ENCODE measurements at places on chromosomes 13 and 19.

GRCh38 chr19:13165162-13165997 lies 15.2 kb downstream of the IER2 start:
- no peak for DNase-seq

- no peak for DNase-seq
Observed at GRCh38 chr13:98443329-98443728, 133.6 kb downstream of the STK24 start.

DNA sequence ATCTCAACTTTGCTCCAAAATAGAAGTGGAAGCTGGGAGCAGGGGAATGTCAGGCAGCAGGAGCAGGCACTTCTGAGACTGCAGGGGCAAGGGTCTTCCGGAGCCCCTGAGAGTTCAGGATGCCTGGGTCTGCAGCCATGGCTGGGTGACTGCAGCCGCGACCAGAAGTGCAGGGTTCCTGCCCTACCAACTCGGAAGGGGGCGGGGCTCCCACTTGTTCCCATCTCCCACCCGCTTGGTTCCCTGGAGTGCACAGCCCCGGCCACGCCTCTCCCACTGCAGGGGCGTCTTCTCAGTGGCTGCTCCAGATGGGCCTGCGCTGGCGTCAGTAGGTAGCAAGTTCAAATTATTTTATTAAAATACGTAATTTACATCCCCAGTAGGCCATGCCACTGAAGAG lies 1631.7 kb downstream of the OLFM4 start:
- DNase-seq: no peak

DNA sequence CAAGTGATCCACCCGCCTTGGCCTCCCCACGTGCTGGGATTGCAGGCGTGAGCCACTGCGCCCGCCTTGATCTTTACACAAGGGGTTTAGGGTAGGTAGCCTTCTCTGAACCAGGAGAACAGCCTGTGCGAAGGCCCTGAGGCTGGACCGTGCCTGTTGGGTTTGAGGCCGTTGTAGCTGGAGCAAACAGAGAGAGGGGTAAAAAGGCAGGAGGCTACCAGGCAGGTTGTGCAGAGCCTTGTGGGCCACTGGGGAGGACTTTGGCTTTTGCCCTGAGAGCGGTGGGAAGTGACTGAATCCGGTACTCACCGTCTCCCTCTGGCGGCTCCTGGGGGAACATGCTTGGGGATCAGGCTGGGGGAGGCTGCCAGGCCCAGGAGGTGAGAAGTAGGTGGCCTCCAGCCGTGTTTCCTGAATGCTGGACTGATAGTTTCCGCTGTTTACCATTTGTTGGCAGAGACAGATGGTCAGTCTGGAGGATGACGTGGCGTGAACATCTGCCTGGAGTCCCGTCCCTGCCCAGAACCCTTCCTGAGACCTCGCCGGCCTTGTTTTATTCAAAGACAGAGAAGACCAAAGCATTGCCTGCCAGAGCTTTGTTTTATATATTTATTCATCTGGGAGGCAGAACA lies 24.6 kb downstream of the SPC24 start:
- DNase-seq: peak; percentile 33

- DNase-seq: no peak
Observed at GRCh38 chr19:10625003-10625761, at the start of gene SLC44A2. Gene SLC44A2 (plus strand): TSS chr19:10625553. CDS start chr19:10625634, 81 bp downstream.

GRCh38 chr13:41085961-41086585 lies 24.8 kb downstream of the WBP4 start:
- DNase-seq: no peak

- no peak for DNase-seq
Observed at GRCh38 chr13:112545856-112546255, 42.1 kb downstream of the TUBGCP3 start.

DNA sequence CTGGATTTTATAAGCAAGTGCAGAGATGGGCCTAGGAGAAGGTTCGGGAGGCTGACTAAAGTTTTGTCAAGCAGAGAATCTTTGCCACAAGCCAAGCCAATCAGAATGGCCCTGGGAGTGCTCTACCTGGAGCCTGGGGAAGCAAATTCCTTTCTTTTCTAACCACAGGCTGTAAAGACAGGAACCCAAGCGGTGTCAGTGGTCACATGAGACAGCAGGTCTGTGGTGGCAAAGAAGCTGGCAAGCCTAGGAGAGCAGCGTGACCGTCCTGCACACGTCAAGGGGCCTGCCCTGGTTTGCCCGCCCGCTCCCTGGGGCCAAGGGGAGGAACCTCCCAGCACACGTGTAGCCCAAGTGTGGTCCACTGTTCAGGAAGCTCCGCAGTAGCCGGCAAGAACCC lies 90.8 kb downstream of the IPO5 start:
- no peak for DNase-seq

DNA sequence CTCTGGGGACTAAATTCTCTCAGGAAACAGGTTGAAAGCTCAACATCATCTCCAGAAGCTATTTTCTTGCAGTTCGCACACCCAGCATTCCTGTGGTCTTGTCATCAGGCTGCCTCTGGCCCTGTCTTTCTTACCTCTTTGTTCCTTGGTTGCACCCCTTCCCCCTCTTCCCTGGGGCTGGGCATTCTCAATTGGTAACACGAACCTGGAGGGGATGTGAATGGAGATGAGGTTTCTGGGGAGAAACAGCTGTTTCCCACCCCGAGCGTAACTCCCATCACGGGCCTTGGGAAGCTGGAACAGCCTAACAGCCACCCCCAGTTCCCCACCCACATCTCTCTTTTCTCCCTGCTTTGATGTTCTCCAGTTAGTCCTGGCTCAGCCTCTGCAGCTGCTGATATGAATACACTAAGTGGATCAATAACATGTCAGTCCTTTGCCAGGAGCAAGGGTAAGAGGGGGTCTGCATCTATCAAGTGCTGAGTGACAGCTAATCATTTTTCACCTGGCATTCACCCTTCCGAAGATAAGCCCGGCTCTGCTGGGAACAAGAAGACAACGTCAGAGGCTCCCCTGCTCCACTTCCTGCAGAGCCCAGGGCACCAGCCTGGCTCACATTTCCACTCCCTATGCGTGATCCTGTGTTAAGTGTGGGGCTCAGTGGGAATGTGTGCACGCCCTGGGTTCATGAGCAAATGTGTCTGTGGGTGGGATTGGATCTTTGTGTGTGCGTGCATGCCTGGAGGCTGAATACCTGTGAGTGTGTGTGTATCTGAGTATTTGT lies 74.0 kb upstream of the KCTD15 start:
- no peak for DNase-seq

- DNase-seq: no peak
Observed at GRCh38 chr19:18109341-18109732, 11.8 kb downstream of the MAST3 start.

Measured in stimulated activated CD8-positive, alpha-beta memory T cell treated with anti-CD3 and anti-CD28 coated beads, Interleukin-4, amount 100 ng/mL, for 1 hour (primary cell).